Activated T-cell treated with anti-CD3 and anti-CD28 coated beads for 4 hours (primary cell): ENCODE measurements at places on chromosomes 16 and 17.

DNA sequence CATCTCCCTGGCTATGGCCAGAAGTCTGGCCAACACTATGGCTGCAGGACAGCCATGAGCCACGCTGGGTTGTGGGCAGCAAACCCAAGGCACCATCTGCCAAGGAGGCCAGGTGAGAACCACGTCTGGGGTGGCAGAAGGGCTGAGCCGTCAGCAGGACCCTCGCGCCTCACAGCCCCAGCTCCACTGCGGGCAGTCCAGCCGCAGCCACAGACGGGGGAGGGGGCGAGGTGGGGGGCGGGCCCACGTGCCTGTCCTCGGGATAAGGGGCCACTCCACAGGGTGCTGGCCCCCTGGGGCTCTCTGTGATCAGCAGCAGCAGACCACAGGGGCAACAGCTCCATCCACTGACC, 6.5 kb upstream of the BAIAP2 start:
- DNase-seq, result no peak

DNA sequence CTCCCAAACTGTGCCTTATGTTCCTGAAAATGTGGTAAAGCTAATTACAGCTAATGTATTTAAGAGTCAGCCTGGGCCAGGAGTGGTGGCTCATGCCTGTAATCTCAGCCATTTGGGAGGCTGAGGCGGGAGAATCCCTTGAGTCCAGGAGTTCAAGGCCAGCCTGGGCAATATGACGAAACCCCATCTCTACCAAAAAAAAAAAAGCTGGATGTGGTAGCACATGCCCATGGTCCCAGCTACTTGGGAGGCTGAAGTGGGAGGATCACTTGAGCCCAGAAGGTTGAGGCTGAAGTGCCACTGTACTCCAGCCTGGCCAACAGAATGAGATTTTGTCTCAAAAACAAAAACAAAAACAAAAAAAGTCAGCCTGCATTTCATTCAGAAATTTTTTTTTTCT, 33.2 kb upstream of the C17orf78 start:
- no peak for DNase-seq

- no peak for DNase-seq
Measured at GRCh38 chr17:521561-522325, 169.1 kb upstream of the RPH3AL start.

DNA sequence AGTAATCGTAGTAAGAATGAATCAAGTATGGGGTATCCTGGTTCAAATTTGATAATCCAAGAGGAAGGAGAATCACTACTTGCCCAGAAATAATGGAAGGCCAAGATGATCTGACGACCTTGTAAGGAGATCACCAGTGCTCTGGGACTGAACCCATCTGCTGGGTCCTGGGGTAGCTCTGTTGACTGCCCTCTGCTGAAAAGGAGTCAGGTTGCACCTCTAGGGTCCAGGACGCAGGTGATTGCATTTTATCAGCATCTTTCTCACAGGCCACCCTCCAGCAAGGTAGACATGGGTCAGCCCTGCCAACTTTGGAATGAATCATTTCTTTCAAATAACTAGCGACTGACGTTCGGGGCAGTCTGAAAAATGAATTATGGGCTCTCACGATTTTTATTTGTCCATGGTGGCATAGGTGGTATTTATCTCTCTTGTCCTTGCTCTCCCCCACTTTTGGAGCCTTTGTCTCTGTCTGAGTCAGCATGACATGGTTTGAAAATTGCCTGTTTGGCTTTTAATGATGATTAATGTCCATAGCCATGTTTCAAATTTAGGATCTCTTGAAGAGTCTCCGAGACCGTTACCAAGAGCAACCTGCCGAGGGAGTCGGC, 163.7 kb downstream of the MSI2 start:
- DNase-seq, result no peak

DNA sequence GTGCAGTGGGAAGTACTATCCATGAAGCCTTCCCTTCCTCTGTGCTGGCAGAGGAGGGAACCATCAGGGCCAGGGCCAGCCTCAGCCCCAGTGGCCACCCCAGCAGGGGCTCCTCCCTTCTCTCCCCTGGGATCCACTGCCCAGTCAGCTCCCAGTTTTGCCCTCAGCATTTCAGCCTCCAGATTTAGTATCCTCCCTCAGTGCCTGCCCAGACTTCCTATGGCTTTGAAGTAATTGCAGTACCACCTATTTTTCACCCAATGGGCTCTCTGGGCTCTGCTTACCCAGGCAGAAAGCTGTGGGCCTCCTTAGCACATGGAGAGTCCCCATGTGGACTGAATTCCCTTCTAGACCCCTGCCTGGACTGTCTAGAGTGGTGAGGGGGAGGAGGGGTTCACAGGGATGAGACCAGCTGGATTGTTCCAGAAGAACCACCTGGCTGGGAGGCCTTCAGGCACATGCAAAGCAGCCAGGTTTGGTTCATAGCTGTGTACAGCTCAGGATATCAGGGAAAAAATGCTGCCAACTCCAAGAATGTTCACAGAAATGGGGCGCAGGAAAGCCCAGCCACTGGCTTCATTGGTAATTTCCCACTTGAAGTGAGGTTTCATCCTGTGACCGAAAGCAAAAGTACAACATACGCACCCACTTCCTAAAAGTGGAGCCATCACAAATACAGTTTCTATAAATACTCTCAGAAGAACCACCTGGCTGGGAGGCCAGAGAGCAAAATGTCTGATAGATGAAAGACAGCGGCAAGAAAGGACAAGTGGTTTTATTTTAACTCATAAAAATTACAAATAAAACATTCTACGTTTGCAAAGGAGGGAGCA, 15.2 kb upstream of the HERPUD1 start:
- DNase-seq, result no peak
